Adrenal gland (tissue), 19 donors: ENCODE measurements at places on chromosomes 12 and 14.

DNA sequence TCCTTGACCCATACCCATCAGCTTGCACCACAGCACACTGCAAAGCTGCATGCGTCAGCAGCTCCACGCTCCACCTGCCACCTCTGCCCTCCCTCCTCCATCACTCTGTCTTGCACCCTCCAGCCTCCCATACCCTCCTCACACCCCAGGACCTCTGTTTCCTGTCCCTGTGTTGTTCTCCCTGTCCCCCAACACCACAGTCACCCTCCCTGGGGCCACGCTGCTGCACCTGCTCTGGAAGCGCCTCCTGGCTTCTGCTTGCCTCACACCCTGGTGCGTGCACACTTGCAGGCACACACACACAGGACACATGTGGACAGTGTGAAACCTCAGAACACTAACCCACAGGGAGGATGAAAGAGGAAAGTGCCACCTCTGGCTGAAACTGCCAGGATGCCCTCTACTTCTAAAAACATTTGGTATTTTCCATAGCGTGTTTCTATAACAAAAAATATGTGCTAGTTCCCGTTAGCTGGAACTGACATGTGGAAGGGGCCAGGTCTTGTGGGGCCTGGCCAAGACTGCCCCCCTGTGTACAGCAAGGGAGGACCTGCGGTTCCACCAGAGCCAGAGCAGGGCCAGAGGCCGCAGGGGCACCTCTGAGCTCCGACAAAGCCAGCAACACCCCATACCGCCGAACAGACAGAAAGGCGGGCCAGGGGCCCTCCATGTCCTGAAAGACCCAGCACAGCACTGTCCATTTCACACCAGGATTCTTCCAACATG lies 10.0 kb downstream of the BRF1 start:
- no peaks in the 10 kb centered on the region for H3K27me3 ChIP-seq
- no peak overlapping the region for H3K27ac ChIP-seq
- H3K4me3 ChIP-seq, result no peak overlapping the region
- no peak for DNase-seq
- no peaks in the 10 kb centered on the region for H3K36me3 ChIP-seq

- no peak for DNase-seq
- H3K4me1 ChIP-seq, result peaks cover 5% of the 10 kb centered on the region
- no peak overlapping the region for H3K4me3 ChIP-seq
- no peak overlapping the region for H3K27ac ChIP-seq
- no peaks in the 10 kb centered on the region for H3K36me3 ChIP-seq
Observed at GRCh38 chr12:116604951-116605641, 45.9 kb downstream of the MAP1LC3B2 start.

- no peaks in the 10 kb centered on the region for H3K4me1 ChIP-seq
- no peak overlapping the region for H3K4me3 ChIP-seq
- no peaks in the 10 kb centered on the region for H3K27me3 ChIP-seq
- no peaks in the 10 kb centered on the region for H3K36me3 ChIP-seq
Observed at GRCh38 chr14:75562489-75562888, 15.9 kb upstream of the FLVCR2 start.

DNA sequence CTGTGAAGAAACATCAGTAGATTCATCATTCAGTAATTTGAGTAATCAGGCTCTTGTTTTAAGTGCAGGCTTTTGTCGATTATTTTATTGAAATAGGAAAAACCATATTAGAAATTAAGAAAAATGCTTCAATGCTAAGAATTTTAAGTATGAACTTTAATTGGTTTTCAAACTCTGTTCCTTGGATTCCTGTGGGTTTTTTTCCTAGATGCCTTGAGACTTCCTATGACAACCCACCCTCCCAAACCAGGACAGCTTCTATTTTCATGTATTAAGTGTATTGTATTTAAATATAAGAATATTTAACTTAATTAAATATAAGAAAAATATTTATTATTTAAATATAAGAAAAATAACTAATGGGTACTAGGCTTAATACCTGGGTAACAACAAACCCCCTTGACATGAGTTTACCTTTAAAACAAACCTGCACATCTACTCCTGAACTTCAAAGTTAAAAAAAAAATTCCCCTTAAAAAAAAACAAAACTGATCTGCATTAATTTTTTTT lies 3.0 kb downstream of the ARHGAP5 start:
- no peak for DNase-seq
- peaks cover 50% of the 10 kb centered on the region for H3K4me1 ChIP-seq
- H3K27me3 ChIP-seq, result no peaks in the 10 kb centered on the region
- no peak overlapping the region for H3K27ac ChIP-seq

- no peak overlapping the region for H3K4me3 ChIP-seq
- H3K4me1 ChIP-seq, result peaks cover 11% of the 10 kb centered on the region
- H3K36me3 ChIP-seq, result no peaks in the 10 kb centered on the region
- H3K27ac ChIP-seq, result no peak overlapping the region
- H3K27me3 ChIP-seq, result no peaks in the 10 kb centered on the region
Observed at GRCh38 chr12:121287267-121287954, 9.1 kb downstream of the CAMKK2 start.

GRCh38 chr12:76922866-76923265 lies 44.0 kb upstream of the CSRP2 start:
- no peaks in the 10 kb centered on the region for H3K27me3 ChIP-seq
- H3K4me1 ChIP-seq, result no peaks in the 10 kb centered on the region
- no peaks in the 10 kb centered on the region for H3K36me3 ChIP-seq
- peak overlapping the region; percentile 34 for H3K27ac ChIP-seq

- H3K36me3 ChIP-seq, result no peaks in the 10 kb centered on the region
- no peaks in the 10 kb centered on the region for H3K4me1 ChIP-seq
- no peaks in the 10 kb centered on the region for H3K27me3 ChIP-seq
- H3K4me3 ChIP-seq, result no peak overlapping the region
Observed at GRCh38 chr14:83133981-83134645, 1600.5 kb upstream of the SEL1L start.

DNA sequence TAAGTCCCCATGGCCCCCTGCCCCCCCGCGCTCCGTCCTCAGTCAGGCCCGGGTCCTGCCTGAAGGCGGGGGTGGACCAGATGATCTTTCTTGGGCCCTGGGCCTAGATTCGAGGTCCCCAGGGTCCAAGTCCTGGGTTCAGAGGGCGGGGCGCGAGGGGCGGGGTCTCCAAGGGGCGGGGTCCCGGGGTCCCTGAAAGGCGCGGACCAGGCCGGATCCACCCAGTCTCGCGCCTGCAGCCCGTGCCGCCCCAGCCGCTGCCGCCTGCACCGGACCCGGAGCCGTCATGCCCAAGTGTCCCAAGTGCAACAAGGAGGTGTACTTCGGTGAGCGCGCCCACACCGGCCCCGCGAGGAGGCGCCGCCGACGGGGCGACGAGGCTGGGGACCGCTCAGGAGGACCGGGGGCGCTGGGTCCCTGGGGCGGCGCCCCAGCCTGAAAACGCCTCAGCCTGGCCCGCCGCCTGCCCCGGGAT lies 325 bp downstream of the CRIP1 start:
- DNase-seq, result no peak
- H3K27ac ChIP-seq, result peak overlapping the region; percentile 6
- H3K27me3 ChIP-seq, result peaks cover 11% of the 10 kb centered on the region

- peak; percentile 97 for DNase-seq
- H3K27me3 ChIP-seq, result no peaks in the 10 kb centered on the region
- peak overlapping the region; percentile 93 for H3K27ac ChIP-seq
- H3K4me3 ChIP-seq, result no peak overlapping the region
- H3K4me1 ChIP-seq, result peaks cover 43% of the 10 kb centered on the region
- H3K36me3 ChIP-seq, result no peaks in the 10 kb centered on the region
Observed at GRCh38 chr12:124422570-124423523, 128.0 kb downstream of the RFLNA start.

DNA sequence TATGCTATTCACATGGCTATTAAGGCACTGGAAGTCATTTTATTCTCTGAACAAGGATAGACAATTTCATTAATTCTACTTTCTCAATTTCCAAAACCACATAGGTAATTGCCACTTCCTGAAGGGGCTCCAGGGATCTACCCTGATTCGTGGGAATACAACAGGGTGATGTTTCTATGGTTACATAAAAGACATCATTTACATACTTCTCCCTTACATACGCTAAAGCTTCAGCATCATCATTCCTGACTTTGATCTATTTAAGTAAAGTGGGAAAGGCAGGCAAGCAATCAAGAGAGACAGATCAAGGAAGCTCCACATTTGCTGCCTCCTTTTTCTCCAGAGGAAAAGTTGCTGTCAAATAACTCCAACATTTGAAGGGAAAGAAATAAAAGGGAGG lies 118.8 kb upstream of the SINHCAF start:
- no peak for DNase-seq
- H3K27me3 ChIP-seq, result no peaks in the 10 kb centered on the region
- no peaks in the 10 kb centered on the region for H3K36me3 ChIP-seq
- no peak overlapping the region for H3K27ac ChIP-seq
- no peak overlapping the region for H3K4me3 ChIP-seq
